Psoas muscle (tissue), 8 donors: ENCODE measurements at places on chromosomes 16 and 17.
A peak's percentile ranks its signal among the peaks of the same experiment; 100 is the strongest.

DNA sequence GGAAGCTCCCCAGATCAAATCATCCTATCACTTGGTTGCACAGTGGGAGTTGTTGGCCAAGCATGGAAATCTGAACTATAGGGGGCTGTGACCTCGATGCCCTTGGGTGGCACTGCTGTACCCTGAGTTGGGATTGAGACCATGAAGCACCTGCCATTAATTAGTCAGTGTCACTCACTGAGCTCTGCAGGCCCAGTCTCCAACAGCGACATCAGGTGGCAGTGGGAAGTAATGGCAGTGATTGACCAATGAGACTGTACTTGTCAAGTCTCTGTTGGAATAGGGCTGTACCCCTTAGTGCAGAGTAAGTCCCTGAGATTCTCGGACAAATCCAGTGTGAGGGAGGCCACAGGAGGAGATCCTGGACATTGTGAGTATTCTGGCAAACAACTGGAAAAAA, 118.0 kb upstream of the RPL38 start:
- no peak for DNase-seq

- DNase-seq: no peak
Measured at GRCh38 chr16:87305505-87306391, 11.4 kb downstream of the C16orf95 start.

GRCh38 chr16:25872369-25873070, 180.8 kb downstream of the HS3ST4 start:
- no peak for DNase-seq

GRCh38 chr17:82936768-82937171, 96.9 kb upstream of the ZNF750 start:
- DNase-seq: peak; percentile 34

- DNase-seq: no peak
Measured at GRCh38 chr16:88030498-88030897, 79.3 kb downstream of the BANP start.

DNA sequence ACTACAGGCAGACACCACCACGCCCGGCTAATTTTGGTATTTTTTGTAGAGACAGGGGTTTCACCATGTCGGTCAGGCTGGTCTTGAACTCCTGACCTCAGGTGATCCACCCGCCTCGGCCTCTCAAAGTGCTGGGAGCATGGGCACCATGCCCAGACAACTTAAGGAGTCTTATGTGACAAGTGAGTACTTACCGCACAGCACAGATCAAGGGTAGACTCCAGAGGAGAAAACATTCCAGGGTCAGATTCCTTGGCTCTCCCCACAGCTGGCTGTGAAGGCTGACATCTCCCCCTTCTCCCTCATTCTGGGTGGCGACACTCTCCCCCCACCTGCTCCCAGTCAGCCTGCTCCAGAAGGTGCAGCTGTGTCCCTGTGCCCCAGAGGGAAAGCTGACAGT, 10.6 kb downstream of the ZSCAN10 start:
- DNase-seq: no peak

DNA sequence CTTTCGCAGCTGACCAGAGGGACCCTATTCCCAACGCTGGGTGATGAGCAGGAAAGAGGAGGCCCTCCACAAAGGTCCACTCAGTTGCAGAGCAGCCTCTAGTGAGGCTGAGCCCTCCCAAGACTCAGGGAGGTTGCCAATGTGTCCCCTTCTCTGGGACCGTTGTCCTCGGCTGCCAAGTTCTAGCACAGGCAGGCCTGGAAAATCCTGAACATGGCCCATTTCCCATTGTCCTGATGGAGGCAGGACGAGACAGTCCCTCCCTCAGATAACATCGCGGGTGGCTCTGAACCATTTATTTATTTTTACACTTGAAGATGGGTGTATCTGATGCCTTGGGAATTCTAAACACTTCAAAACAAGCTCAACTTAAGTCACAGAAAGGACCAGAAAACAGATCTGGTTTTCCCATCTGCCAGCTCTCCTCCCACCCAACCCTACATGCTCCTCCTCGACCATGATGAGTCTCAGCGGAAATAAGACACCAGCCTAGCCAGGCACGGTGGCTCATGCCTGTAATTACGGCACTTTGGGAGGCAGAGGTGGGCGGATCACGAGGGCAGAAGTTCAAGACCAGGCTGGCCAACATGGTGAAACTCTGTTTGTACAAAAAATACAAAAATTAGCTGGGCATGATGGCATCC, 12.8 kb downstream of the CDIP1 start:
- DNase-seq: no peak
